ENCODE measurements at places on chromosomes 1 and 21. TPM values are rescaled to one million over a fixed set of nuclear protein-coding genes. Genes with fewer than 3 reads are reported as not detected.

The RUNX3 gene
- 12.3 TPM for total RNA-seq

The AGMAT gene
- 0.16 TPM for total RNA-seq

The WNT3A gene
- not detected for total RNA-seq

The TAS1R3 gene
- 0.32 TPM for total RNA-seq

The RALGPS2 gene
- 101 TPM for total RNA-seq

The SEC22B gene
- total RNA-seq: 60.1 TPM

The GSTM4 gene
- total RNA-seq: 17.5 TPM

The ZBTB8A gene
- 7.7 TPM for total RNA-seq

The OVAAL gene
- total RNA-seq: not detected

The CD2 gene
- not detected for total RNA-seq

The BSND gene
- not detected for total RNA-seq

The KLHDC7A gene
- total RNA-seq: not detected

The KRTAP19-4 gene
- total RNA-seq: not detected

The KIRREL1 gene
- total RNA-seq: 202 TPM

The NOS1AP gene
- total RNA-seq: 0.32 TPM

The FCRLB gene
- total RNA-seq: 0.49 TPM

The MR1 gene
- 19.3 TPM for total RNA-seq

The S100A16 gene
- 225 TPM for total RNA-seq

The C4BPA gene
- total RNA-seq: not detected

The UTS2 gene
- not detected for total RNA-seq

The TRAPPC3 gene
- 72.9 TPM for total RNA-seq

The CHRNB2 gene
- under 0.01 TPM for total RNA-seq

The LHX4 gene
- 0.32 TPM for total RNA-seq

The CFAP107 gene
- not detected for total RNA-seq

The KDM1A gene
- 78.5 TPM for total RNA-seq

The DCST2 gene
- not detected for total RNA-seq

The CSMD2 gene
- total RNA-seq: 6.3 TPM

The RNU1-4 gene
- under 0.01 TPM for total RNA-seq

The OSCP1 gene
- 10.5 TPM for total RNA-seq

The ABCA4 gene
- total RNA-seq: 2.4 TPM

The APOBEC4 gene
- not detected for total RNA-seq

The PRKCZ gene
- 0.97 TPM for total RNA-seq

The CACNA1E gene
- not detected for total RNA-seq

The OR2L13 gene
- not detected for total RNA-seq

The HSD3B2 gene
- total RNA-seq: not detected

The RGS8 gene
- total RNA-seq: 0.16 TPM

The UBXN10 gene
- under 0.01 TPM for total RNA-seq

The PLPP3 gene
- total RNA-seq: 851 TPM

The NPR1 gene
- under 0.01 TPM for total RNA-seq

The SAMD11 gene
- 1.8 TPM for total RNA-seq

The NEK2 gene
- 1.6 TPM for total RNA-seq

The ATP6V1G3 gene
- not detected for total RNA-seq

The LIN28A gene
- total RNA-seq: not detected

The UMODL1 gene
- total RNA-seq: under 0.01 TPM
